AML-193 (cell line): ENCODE measurements at places on chromosomes 2 and 18.
A peak's percentile ranks its signal among the peaks of the same experiment; 100 is the strongest.

- DNase-seq: no peak
Measured at GRCh38 chr2:4972472-4972871, 719.7 kb upstream of the SOX11 start.

- DNase-seq: no peak
Measured at GRCh38 chr2:152462779-152463178, 127.8 kb downstream of the FMNL2 start.

DNA sequence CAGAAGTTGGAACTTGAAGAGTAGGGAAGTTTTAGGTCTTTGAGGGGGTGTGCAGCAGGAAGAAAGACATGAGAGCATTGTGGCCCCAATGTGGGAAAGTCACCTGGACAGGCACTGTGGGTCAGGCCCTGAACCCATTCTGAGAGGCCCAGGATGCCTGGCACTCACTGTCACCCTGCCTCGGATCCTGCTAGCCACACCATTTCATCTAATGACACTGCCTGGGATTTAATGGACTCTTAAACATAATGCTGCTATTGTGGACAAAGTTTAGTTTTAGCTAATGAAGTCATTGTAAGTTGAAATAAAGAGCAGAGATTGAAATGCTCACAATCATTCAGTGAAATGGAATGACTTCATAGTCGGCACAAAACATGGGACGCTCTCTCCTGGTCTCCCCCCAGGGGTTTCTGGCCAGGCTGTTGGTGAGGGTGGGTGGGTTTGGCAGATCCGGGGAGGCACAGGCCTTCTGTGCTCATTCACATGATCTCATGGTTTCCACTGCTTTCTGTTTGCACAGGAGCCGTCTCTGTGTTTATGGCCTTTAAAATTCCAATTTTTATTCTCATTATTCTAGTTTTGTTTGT, 141.8 kb upstream of the KLHL29 start:
- DNase-seq: no peak

GRCh38 chr2:102304268-102304667, 7.1 kb upstream of the IL1RL1 start:
- DNase-seq: no peak

DNA sequence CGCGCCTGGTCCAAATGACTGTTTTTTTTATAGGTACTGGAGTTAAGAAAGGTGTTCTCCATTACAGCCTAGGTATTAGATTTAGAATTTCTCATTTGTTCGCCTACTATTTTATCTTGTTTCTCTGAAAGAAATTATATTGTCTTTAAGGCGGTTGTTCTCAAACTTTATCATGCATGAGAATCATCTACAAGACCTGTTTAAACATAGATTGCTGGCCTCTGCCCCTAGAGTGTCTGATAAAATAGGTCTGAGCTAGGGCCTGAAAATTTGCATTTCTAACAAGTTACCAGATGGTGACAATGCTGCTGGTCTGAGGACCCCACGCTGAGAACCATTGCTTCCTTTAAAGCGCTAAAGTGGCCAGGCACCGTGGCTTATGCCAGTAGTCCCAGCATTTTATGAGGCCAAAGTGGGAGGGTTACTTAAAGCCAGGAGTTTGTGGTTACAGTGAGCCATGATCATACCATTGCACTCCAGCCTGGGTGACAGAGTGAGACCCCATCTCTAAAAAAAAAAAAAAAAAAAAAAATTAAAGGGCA, 34.0 kb upstream of the RNF138 start:
- no peak for DNase-seq

GRCh38 chr18:76610933-76611749, 116.1 kb upstream of the ZNF516 start:
- no peak for DNase-seq

DNA sequence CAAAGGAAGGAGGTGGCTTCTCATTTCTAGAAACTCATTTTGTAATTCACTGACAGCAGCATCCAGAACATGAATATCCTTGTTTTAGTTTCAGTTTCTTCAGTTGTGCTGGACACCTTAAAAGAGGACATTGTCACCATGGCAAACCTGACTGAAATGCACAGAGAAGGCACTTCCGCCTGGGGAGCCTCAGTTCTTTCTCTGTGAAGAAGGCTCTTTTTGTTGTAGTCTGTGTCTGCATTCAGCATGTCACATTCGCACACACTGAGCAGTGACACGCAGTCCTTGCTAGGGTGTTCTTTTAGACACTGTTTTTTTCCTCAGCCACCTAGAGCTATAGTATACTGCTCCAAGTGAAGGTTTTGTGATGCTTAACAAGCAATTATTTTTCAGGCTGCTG, 9.5 kb upstream of the RPRM start:
- no peak for DNase-seq

GRCh38 chr2:224850081-224850480, 133.9 kb upstream of the CCDC195 start:
- no peak for DNase-seq

GRCh38 chr2:236449167-236449761, 120.4 kb upstream of the ACKR3 start:
- no peak for DNase-seq

DNA sequence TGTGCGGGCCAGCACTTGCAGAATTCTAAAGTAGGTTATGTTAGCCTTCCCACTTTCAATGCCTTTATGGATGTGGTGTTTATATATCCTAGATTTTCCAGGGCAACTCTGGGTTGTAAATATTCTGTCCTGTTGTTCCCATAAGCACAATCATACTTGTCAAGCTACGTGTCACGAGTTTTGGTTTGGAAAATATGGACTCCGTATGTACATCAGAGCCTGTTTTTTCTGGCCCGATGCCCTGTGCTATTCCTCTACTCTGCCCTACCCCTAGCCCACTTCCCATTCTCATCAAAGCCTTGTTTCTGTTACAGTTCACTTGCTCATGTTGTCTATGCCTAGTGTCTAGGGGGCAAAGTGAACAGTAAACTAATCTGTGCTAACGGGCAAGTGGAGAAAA, 27.0 kb upstream of the ZEB2 start:
- no peak for DNase-seq

DNA sequence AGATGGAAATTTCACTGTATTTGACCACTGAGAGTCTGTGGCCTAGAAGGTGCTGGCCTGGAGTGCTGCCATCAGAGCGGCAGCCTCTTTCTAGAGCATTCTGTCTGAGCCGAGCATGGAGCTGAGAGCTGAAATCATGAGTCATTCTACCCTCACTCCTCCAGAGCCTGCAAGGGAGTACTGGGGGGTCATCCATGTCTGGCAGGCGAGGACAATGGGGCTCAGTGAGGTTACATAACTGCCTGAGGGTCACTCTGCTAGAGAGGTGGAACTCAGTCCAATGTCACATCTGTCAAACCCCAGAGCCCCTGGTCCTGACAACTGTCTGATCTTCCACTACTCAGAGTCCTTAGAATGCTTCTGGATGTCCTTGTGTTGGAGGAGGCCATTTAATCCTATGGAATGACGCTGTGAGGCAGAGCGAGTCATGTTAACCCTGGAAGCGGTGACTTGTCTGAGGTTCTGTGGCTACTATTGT, 65.3 kb downstream of the HAUS1 start:
- no peak for DNase-seq

DNA sequence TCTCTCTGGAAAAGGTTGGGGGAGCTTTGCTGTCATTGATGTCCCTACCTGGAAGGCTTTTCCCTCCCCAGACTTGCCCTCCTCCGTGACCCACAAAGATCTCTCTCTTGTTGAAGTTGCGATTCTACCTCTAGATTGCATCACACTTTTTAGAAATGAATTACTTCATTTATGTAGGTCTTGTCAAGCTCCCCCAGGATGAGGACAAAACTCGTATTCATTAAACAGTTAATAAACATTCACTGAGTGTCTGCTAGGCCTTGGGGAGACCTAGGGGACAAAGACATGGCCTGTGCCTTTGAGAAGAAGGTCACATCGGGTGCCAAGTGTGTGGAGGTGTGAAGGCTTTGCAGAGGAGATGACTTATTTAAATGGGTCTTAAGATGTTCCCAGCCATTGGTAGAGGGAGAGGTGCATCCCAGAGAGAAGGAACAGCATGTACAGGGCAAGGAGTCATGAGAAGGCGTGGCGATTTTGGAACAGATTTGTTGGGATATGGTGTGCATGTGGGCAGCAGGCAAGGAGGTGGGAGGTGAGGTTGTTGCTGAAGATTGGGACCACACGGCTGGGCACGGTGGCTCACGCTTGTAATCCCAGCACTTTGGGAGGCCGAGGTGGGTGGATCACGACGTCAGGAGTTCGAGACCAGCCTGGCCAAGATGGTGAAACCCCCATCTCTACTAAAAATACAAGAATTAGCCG, 9.8 kb upstream of the YWHAQ start:
- no peak for DNase-seq

DNA sequence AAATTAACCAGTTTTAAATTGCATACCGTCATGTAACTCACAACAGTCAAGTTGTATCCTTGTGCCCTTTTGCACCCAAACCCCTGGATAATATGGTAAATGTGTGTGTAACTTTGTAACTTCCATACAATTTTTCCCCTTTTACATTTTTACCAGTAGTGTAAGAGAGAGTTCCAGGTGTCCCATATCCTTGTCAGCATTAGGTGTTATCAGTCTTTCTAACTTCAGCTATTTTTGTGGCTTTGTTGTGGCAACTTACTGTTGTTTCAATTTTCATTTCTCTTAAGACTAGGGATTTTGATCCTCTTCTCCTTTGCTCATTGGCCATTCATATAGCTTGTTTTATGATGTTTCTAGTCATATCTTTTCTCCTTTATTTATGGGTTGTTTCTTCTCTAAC, 94.6 kb downstream of the LCLAT1 start:
- no peak for DNase-seq

GRCh38 chr18:2114289-2114688, 457.0 kb downstream of the METTL4 start:
- DNase-seq: no peak

- no peak for DNase-seq
Measured at GRCh38 chr18:35875566-35875965, 96.9 kb upstream of the RMP24 start.

DNA sequence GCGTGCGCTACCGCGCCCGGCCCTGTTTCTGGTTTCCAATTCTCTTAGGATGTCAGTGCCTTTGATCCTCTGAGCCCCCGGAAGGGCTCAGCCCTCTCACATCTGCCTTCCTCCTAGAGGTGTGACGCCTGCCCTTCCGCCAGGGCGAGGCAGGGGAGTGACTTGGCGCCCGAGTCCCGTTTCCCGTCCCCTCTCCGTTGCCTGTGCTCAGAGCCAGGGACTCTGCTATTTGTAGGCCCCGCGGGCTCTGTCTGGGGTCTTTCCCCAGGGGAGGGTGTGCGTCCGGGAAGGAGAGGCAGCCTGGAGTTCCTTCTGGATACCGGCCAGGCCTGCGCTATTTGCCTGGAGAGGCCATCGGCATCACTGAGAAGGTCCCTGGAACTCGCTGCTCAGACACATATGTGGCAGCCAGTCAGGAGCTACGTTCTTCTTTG, 103.7 kb upstream of the TAF1B start:
- no peak for DNase-seq

GRCh38 chr2:10390369-10390801, 57.7 kb downstream of the ODC1 start:
- DNase-seq: peak; percentile 8

GRCh38 chr18:39172695-39173421, 1607.3 kb upstream of the CELF4 start:
- DNase-seq: no peak

DNA sequence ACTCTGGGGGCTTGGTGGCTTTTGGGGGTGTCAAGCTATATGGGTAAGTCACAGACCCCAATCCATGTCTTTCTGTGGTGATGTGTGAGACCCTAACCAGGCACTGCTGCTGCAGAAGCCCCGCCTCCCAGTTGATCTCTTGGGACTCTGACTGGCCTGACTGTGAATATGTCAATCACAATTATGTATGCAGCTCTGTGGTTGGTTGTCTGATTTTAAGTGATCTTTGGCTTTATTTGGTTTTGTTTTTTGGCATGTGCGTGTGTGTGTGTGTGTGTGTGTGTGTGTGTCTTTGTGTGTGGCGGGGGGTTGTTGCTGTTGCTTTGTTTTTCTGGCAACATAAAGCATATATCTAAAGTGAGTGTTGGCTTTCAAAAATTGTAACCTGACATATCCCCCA, 78.5 kb upstream of the GLS start:
- DNase-seq: no peak

DNA sequence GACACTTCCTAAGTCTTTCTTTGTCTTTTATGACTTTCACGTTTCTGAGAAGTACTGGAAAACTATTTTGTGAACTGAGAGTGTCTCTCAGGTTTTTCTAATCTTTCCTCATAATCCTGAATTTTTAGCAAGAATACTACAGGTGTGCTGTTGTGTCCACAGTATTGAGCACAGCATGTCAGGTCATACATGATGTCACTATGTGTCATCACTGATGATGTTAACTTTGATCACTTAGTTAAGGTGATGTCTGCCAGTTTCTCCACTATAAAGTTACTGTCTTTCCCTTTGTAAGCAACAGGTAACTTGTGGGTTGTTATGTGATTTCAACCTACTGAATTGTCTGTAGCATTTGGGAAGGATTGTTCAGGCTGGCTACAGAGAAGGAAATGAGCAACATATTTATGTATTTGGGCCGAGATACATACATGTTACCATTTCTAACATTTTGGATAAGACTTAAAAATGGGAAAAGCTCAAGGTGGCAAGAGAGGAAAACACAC, 11.1 kb downstream of the MATN3 start:
- no peak for DNase-seq

GRCh38 chr2:16454621-16455020, 211.0 kb downstream of the CYRIA start:
- no peak for DNase-seq

DNA sequence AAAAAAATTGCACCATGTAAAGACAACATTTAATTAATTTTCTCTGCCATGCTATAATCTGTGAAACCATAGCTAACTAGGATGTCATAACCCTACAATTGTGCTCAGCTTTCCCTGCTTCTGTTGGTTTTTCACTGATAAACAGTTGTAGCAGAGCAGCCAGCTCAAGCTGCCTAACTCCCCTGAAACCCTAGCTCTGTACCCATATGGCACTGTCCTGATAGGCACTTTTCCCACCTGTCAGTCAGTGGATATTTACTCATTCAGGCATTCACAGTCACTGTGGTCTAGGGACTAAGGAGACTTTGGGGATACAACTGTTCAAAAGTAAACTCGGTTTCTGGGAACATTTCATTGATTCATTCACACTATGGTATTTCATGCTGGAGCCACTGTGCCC, 407.0 kb downstream of the DSEL start:
- no peak for DNase-seq

GRCh38 chr18:77366720-77367641, 117.3 kb downstream of the GALR1 start:
- DNase-seq: no peak

DNA sequence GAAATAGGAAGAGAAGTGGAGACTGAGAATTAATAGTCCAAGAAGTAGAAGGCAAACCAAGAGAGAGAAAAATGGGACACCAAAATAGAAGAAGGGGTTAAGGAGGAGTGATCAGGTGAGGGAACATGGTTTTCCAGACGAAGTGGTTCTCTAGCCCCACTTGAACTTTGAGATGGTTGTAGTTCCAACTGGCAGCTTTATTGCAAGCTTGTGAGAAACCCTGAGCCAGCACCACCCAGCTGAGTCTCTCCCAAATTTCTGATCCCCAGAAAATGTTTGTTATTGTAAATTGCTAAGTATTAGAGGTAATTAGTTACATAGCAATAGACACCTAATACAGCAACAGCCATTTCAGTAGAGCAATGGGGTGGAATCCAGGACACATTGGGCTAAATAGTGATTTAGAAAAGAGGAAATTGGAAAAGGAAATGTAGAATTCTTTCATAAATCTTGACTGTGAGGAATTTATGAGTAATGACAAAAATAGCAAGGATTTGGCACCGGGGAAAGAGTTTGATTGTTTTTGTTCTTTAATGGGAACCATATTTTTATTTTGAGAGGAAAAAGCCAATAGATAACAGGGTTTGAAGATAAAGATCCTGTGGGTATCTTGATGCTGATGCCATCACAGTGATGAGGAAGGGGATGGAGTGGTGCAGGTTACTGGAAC, 62.1 kb upstream of the XDH start:
- DNase-seq: no peak
